ENCODE measurements at places on chromosomes 4 and X. TPM values are rescaled to one million over a fixed set of nuclear protein-coding genes. Genes with fewer than 3 reads are reported as not detected.
A peak's percentile ranks its signal among the peaks of the same experiment; 100 is the strongest.

DNA sequence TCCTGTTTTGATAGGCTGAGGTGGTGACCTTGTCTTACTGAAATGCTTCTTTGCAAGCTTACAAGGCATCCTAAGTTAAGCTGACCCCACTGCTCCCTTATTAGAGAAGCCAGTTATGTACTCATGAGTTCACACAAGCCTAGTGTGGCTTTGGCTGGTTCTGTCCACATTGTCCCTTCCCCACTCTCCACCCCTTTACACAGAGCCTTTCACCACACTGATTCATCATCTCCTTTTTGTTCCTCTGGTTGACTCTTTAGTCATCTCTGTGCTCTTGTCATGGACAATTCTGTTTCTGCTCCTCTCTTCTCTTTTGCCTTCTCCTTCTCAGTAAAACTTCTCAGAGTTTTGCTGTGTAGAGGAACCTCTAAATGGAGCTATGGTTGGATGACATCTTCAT is 4.9 kb downstream of the CHRNA9 start:
- H3K27me3 ChIP-seq = no peaks in the 10 kb centered on the region
- peaks cover 2% of the 10 kb centered on the region for H3K4me1 ChIP-seq
- no peak overlapping the region for H3K27ac ChIP-seq
- no peak for DNase-seq
- H3K4me3 ChIP-seq = no peak overlapping the region

DNA sequence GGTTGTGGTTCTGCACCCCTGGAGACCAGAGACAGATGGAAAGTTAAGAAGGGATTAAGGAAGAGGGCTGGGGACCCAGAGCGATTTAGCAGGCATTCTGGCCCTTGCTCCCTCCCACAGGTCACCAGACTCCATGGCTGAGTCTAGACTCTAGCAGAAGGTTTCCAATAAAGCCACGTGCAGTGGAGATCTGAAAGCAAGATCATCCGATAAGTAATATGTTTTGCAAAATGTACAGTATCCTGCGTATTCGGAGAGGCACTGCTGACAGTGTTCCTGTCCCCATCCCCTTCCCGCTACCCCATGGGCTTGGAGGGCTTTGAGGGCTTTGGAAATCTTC is 531 bp upstream of the GPRIN3 start:
- no peak for DNase-seq
- H3K36me3 ChIP-seq = no peaks in the 10 kb centered on the region
- H3K27me3 ChIP-seq = peaks cover 16% of the 10 kb centered on the region
- no peak overlapping the region for H3K27ac ChIP-seq

ALB gene
- total RNA-seq = 0.59 TPM

GRCh38 chr4:26323821-26324220 is 3.0 kb downstream of the RBPJ start:
- H3K36me3 ChIP-seq = no peaks in the 10 kb centered on the region
- H3K27me3 ChIP-seq = no peaks in the 10 kb centered on the region
- no peak for DNase-seq
- no peak overlapping the region for H3K4me3 ChIP-seq
- H3K4me1 ChIP-seq = peaks cover 27% of the 10 kb centered on the region

CT55 gene
- 0.34 TPM for total RNA-seq

- no peak overlapping the region for H3K27ac ChIP-seq
- DNase-seq = no peak
- H3K4me3 ChIP-seq = no peak overlapping the region
- no peaks in the 10 kb centered on the region for H3K4me1 ChIP-seq
- peaks cover 55% of the 10 kb centered on the region for H3K36me3 ChIP-seq
Observed at GRCh38 chr4:1993169-1993516, 15.6 kb downstream of the NELFA start.

GRCh38 chr4:133465022-133465421 is 315.9 kb downstream of the PCDH10 start:
- H3K4me1 ChIP-seq = peaks cover 8% of the 10 kb centered on the region
- no peaks in the 10 kb centered on the region for H3K27me3 ChIP-seq
- DNase-seq = no peak
- no peak overlapping the region for H3K27ac ChIP-seq
- H3K4me3 ChIP-seq = no peak overlapping the region

- H3K36me3 ChIP-seq = no peaks in the 10 kb centered on the region
- no peak for DNase-seq
- H3K4me1 ChIP-seq = peaks cover 19% of the 10 kb centered on the region
- H3K4me3 ChIP-seq = no peak overlapping the region
Observed at GRCh38 chr4:173051232-173051631, 117.4 kb upstream of the GALNT7 start.

DNA sequence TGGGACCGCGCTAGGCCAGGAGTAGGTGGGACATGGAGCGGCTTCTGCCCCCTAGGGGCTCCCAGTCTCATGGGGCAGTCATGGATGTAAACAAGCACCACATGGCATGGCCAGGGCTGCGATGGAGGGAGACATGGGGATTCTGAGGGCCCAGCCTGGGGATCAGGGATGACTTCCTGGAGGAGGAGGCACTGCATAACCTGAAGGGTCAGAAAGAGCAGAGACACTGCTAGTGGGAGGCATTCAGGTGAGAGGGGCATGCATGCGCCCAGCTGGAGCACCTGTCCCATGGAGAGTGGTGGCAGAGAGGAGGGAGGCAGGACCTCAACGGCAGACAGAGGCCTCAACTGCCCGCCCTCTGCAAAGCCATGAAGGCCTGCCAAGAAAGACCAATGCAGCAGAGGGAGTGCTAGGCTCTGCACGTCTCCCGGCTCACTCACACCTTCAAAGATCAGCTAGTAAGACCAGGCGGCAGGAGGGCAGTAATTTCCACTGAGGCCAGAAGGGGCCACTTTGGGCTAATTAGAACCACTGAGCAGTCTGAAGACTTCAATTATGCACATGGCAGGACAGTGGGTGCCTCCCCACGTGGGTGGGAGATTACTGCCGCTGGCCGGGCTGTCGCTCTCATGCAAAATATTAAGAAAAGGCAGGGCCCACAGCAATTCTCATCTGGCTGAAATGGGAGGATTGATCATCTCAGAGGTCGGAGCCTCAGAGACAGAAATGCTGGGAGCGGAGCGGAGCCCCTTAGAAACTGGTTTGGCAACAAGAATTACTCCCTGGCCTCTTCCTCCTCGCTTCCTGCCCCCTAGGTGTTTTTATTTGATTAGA is 69.6 kb downstream of the PPP2R2C start:
- H3K36me3 ChIP-seq = no peaks in the 10 kb centered on the region
- no peak overlapping the region for H3K27ac ChIP-seq
- H3K4me3 ChIP-seq = no peak overlapping the region

AFF2 gene
- total RNA-seq = 5.8 TPM

DNA sequence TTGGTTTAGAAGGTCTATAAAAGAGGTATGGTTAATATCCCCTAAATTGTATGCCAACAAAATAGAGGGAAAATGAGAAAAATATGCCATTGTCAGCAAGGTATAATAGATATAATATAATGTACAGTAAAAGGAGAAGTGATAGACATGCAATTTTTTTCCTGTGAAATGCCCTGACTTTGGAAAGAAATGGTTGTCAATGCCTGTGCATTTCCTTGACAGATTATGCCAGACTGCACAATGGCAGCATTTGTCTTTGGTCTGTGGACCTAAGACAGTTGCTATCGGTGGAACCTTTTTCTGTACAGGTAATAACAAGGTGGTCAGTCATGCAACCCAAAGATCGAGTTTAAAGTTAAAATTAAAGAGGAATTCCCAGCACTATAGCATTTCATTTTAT is 301.7 kb downstream of the CFAP299 start:
- no peaks in the 10 kb centered on the region for H3K4me1 ChIP-seq
- DNase-seq = no peak
- H3K27me3 ChIP-seq = no peaks in the 10 kb centered on the region
- no peaks in the 10 kb centered on the region for H3K36me3 ChIP-seq
- no peak overlapping the region for H3K4me3 ChIP-seq
- no peak overlapping the region for H3K27ac ChIP-seq

DNA sequence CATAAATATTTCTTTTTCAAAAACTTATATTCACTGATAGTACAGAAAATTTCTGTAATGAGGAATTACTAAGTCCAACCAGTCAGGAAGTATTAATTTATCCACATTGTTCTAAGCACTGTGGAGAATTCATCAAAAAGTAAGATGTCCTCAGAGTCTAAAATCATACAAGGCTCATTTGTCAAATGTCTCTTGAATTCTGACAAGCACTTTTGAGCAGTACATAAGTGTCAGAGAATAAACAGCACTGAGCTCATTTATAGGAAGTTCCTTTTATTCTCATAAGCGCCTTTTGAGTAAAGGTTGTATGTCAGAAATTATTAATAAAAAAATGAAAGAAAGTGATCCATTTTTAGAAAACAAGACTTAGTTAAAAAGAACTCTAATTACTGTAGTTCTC is 523.2 kb upstream of the EPHA5 start:
- DNase-seq = no peak
- H3K27me3 ChIP-seq = peaks cover 4% of the 10 kb centered on the region
- H3K4me1 ChIP-seq = no peaks in the 10 kb centered on the region
- H3K27ac ChIP-seq = no peak overlapping the region
- H3K36me3 ChIP-seq = no peaks in the 10 kb centered on the region

- H3K4me1 ChIP-seq = no peaks in the 10 kb centered on the region
- no peak for DNase-seq
- no peak overlapping the region for H3K4me3 ChIP-seq
- H3K27me3 ChIP-seq = no peaks in the 10 kb centered on the region
- no peaks in the 10 kb centered on the region for H3K36me3 ChIP-seq
Observed at GRCh38 chrX:127466211-127466610, 586.0 kb downstream of the ACTRT1 start.

TBX22 gene
- total RNA-seq = 0.09 TPM

GRCh38 chrX:123339221-123339905 is 155.3 kb downstream of the GRIA3 start:
- H3K4me3 ChIP-seq = no peak overlapping the region
- DNase-seq = no peak
- no peaks in the 10 kb centered on the region for H3K36me3 ChIP-seq
- no peaks in the 10 kb centered on the region for H3K27me3 ChIP-seq

DNA sequence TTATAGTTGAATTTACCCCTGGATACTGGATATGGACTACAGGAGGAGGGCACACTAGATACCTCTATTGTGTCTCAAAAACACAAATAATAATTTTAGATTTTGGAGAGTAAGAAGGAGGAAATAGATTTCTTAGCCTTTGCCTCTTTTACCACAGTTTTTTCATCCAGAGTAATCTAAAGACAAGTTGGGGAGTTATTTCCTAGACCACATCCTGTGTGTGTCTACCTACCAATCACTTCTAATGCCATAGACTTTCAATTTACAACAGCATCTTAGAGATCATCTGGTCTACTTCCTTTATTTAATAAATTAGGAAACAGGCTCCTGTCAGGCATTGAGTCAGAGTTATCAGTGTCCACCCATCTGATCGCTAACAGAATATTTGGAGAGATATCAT is 191.5 kb downstream of the EDA start:
- DNase-seq = no peak
- H3K4me3 ChIP-seq = no peak overlapping the region
- H3K4me1 ChIP-seq = no peaks in the 10 kb centered on the region
- H3K36me3 ChIP-seq = no peaks in the 10 kb centered on the region
- H3K27me3 ChIP-seq = no peaks in the 10 kb centered on the region

LIMCH1 gene
- total RNA-seq = 65.2 TPM

GRCh38 chrX:132651421-132652086 is 162.7 kb upstream of the MBNL3 start:
- H3K4me3 ChIP-seq = no peak overlapping the region
- H3K36me3 ChIP-seq = peaks cover 4% of the 10 kb centered on the region
- no peak for DNase-seq
- peaks cover 58% of the 10 kb centered on the region for H3K4me1 ChIP-seq
- H3K27ac ChIP-seq = peak overlapping the region; percentile 41

- H3K4me3 ChIP-seq = no peak overlapping the region
- H3K4me1 ChIP-seq = no peaks in the 10 kb centered on the region
- no peaks in the 10 kb centered on the region for H3K36me3 ChIP-seq
- peaks cover 1% of the 10 kb centered on the region for H3K27me3 ChIP-seq
- no peak overlapping the region for H3K27ac ChIP-seq
Observed at GRCh38 chr4:74377714-74378113, 12.8 kb downstream of the EREG start.
